Stimulated activated CD8-positive, alpha-beta memory T cell treated with anti-CD3 and anti-CD28 coated beads, Interleukin-12 subunit alpha, Interleukin-12 subunit beta, amount 100 ng/mL, for 4 hours (primary cell): ENCODE measurements at places on chromosomes 12 and 14.

DNA sequence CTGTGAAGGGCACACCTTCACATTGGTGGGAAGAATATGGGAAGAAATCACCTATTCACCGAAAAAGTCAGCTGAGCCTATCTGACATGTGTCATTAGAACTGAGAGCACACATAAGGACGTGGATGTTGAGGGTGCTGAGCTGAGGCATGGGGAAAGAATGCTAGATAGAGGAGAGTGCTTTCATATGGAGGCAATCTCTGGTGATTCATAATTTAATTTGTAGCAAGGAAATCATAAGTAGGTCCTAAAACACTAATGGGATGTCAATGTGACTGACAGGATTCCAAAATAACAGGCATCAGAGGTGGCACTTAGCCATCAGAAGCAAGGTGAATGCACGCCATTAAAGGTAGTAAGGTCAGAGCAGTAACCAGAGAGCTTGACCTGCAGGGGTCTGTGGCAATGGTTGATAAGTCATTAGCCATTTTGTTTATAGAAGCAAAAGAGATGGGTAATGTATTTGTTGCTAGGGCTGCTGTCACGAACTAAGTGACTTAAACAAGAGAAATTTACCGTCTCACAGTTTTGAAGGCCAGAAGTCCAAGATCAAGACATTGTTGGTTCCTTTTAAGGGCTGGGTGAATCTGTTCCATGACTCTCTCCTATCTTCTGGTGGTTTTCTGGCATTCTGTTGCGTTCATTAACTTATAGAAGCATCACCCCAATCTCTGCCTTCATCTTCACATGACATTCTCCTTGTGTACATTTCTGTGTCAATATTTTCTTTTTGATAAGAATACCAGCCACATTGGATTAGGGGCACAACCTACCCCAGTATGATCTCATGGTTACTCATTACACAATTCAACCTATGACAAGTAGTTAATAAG is 69.3 kb downstream of the ANKS1B start:
- DNase-seq = no peak

- no peak for DNase-seq
Measured at GRCh38 chr12:52027085-52027843, 20.5 kb downstream of the TAMALIN start.

GRCh38 chr12:93612776-93613175 is 40.3 kb downstream of the SOCS2 start:
- DNase-seq = no peak

DNA sequence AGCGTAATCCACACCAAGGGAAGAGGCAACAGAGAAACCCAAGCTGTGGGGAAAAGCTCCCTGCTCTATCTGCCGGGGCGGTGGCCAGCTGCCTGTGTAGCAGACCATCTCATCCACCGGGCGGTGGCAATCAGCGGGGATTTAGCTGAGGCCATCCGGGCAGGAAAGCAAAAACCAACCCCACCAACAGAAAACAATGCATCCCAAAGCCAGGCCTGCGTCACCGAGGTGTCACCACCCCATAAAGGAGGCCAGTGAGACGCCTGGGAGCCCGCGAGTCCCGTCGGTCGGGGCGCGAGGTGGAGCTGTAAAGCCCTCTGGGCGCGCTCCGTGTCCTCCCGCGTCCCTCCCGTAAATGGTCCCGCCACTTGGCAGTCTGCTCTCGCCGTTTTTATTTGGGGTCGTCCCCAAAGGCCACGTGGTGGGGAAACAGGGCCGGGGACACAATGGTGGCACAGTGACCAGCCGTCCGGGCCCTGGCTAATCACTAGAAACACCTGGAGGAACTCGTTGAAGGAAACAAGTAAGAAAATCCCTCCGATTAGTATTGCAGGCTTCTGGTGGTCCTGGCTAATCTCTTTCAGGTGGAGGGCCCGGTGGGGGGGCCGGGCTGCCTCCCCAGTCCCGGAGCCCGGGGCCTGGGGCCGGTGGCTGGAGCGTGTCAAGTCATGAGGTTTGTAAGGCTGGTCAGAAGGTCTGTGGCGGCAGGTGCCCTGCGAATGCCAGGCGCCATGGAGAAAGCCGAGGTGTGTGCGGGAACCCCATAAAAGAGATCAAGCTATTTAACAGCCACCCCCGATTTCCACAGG is 94.7 kb upstream of the GSC start:
- no peak for DNase-seq

DNA sequence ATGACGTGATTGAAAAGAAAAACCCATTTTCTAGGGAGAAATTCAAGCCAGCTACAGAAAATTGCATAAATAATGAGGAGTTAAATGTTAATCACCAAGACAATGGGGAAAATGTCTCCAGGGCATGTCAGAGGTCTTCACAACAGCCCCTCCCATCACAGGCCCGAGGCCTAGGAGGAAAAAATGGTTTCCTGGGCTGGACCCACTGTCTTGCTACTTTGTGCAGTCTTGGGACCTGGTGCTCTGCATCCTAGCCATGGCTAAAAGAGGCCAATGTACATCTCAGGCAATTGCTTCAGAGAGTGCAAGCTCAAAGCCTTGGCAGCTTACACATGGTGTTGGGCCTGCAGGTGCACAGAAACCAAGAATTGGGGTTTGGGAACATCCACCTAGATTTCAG is 65.3 kb downstream of the TUNAR start:
- no peak for DNase-seq

DNA sequence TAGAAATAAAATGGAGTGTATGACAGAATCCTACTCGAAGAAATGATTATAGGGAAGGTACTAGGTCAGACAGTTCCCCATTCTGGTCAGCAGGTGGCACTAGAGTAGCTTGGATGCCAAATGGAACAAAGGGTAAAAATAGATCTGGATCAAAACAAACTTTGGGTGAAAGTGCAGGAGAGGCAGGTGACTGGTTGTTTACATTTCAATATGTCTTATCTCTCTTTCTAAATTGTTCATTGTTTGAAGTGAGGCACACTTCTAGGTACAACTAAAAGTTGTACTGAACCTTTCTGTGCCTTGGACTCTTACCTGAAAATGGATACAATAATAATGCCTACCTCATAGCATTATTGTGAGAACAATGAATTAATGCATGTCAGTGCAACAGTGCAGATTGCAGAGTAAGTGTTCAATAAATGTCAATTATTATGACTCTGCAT is 62.0 kb upstream of the OSBPL8 start:
- DNase-seq = peak; percentile 12

DNA sequence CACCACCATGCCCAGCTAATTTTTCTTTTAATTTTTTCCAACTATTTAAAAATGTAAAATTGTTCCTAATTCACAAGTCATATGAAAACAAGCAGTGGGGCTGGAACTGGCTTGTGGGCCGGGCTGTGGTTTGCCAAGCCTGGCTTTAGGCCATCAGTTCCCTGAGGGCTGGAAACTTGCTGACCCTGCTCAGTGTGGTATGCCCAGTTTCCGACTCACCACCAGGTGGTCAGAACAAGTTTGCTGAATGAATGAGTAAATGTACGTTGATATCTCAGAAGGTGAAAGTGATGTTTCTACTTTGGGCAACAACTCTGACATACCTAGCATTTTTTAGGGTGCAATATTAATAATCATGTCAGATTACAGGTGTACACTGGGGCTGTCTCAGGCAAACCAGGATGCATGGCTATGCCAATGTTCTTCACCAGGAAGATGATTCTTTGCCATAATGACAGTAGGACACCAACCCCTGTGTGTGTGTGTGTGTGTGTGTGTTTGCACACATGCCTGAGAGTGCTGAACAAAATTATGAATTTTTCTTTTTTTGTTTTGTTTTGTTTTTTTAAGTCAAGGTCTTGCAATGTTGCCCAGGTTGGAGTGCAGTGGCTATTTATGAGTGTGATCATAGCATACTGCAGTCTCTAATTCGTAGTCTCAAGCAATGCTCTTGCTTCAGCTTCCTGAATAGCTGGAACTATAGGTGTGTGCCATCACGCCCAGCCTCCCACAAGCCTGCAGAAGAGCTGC is 106.1 kb downstream of the PTPN11 start:
- no peak for DNase-seq

- no peak for DNase-seq
Measured at GRCh38 chr12:123104809-123105208, 46.1 kb downstream of the PITPNM2 start.

- no peak for DNase-seq
Measured at GRCh38 chr14:41397926-41398325, 208.8 kb upstream of the LRFN5 start.

- DNase-seq = no peak
Measured at GRCh38 chr12:41919526-41920261, 225.0 kb downstream of the GXYLT1 start.

GRCh38 chr12:83157604-83158003 is 470.9 kb downstream of the TMTC2 start:
- DNase-seq = no peak

DNA sequence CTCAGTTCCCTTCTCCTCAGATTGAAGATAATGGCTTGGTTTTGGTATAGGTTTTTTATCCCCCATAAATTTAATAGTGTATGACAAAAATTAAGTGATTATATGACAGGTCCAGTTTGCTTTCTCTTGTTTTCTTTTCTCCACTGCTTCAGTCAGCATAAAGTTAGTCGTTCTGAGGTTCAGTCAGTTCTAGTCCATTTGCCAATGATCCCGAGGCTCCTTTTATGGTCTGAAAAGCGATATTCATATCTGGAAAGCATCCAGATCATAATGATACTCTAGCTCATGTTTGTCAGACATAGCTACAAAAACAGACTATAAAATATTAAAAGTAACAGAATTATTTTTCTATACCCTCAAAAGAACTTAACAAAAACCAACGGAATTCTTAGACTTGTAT is 67.1 kb upstream of the SLC38A4 start:
- DNase-seq = no peak

DNA sequence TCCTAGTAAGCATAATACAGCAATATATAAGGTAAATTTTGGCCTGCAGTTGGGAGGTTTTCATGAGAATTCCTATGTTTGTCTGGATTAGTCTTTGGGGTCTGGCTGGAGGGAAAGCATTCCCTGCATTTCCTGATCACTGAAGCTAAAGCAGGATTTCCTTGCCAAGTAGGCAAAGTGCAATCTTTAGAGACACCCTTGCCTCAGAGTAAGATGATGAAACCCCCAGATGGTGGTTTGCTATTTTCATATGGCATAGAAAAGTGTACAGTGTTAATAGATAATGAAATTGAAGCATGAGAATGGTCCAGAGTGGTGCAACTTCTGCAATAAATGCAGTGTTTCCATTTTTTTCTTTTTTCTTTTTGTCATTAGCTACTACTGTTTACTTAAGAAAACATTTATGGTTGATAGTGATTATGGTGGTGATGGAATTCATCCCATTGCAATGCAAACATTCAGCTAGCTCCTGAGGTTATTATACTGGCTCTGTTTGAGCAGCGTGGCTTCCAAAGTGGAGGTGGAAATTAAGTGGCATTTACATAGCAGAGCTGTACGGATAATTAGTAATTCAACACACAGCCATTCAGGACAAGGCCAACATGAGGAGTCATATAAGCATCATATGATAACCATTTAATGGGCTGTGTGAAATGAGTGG is 276.3 kb downstream of the DUSP6 start:
- no peak for DNase-seq

- DNase-seq = no peak
Measured at GRCh38 chr14:53622447-53622846, 334.2 kb downstream of the BMP4 start.

- no peak for DNase-seq
Measured at GRCh38 chr12:10305411-10305810, 2.3 kb upstream of the KLRD1 start.

- DNase-seq = no peak
Measured at GRCh38 chr12:16599081-16599480, 6.9 kb downstream of the LMO3 start.

DNA sequence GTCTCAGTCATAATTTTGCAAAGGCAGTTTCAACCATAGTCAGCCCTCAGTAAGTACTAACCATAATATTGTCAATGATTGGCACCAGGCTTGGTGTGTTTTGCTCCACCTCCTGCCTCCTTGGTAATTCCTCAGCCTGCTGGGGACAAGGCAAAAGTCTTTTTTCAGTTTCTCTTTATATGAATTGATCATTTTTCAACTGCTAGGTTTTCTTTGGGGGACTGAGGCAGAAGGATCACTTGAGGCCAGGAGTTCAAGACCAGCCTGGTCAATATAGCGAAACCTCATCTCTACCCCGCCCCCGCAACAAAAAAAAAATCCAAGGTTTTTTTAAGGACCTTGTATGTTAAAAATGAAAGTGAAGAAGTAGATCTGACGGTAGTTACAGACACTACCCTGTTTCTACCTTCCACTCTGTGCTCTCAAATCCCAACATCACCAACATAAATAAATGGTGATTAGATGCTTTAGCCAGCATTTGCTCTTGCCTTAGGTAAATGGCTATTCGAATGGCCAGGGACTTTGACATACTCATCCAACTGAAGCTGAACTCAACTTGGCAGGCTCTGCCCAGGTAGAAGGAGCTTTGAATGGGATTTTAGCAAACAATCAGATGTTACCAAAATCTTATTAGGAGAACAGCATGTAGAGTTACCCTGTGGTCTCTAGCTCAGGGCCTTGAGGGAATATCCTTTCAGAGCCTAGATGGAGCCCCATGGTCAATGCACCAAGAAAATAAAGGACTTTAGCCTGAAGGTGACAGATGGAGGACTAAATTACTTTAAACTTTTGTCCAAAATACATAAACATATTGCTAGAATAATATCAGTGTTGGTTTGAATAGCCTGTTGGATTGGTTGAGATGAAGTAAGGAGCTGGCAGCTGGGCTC is 126.9 kb upstream of the AMIGO2 start:
- DNase-seq = no peak

DNA sequence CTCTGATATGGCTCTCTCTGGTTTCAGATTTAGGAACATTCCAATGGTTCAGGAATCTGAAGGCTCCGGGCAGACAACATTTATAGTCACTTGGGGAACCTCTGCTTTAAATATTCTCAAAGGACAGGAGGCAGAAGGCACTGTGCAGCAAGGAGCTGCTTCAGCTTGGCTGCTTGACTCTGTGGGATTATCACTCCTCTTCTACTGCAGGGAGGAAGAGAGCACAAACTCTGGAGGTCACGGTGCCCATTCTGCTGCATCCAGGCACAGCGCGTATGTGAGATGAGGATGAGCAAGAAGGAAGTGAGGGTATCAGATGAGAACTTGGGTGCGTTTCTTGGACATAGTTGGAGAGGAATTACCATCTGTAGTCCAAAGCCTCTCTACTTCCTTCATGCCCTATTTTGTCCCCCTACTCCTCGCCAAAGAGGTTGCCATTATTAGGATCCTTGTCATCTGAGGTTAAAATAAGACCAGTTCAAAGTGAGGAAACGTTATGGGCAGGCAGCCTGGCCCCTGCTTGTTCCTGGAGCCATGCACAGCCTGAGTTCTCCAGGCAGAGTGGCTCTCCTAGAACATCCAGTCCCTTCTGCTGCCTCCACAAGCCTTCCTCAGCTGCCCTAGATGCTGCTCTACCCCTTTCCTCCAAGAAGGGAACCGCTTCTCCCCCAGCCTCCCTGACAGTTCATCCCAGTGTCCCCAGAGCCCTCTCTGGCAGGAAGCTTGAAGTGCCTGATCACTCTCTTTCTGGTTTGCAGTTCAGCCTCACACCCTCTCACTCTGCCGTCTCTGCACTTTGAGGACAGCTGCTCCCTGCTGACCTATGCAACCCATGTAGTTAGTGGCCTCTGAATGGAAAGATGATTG is 12.5 kb downstream of the FGF6 start:
- no peak for DNase-seq

GRCh38 chr12:130969223-130969622 is 15.5 kb downstream of the ADGRD1 start:
- no peak for DNase-seq
